ENCODE measurements at places on chromosomes 4 and X.

- DNase-seq, result no peak
These were observed 9.7 kb downstream of the CLCN3 start for GRCh38 chr4:169630069-169630468.

- no peak for DNase-seq
These were observed 309.7 kb downstream of the TENM3 start for GRCh38 chr4:182552948-182553347.

GRCh38 chr4:110109455-110109854, 89.0 kb downstream of the ELOVL6 start:
- no peak for DNase-seq

DNA sequence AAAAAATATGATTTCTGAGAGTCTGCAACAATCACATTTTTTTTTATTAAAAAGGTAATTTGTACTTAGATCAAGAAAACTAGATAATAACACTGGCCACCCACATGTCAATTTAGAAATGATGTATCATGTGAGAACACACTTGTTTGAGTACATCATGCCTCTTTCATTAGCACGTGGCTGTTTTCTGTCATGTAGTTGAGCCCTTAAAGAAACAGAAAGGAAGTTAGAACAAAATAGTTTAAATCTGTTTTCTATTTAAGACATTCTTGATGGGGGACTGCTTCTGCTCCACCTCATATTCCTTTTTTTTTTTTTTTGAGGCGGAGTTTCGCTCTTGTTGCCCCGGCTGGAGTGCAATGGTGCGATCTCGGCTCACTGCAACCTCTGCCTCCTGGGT, 207.5 kb downstream of the NSUN7 start:
- no peak for DNase-seq

GRCh38 chr4:155759372-155760252, 791 bp downstream of the GUCY1B1 start:
- peak; percentile 44 for DNase-seq

DNA sequence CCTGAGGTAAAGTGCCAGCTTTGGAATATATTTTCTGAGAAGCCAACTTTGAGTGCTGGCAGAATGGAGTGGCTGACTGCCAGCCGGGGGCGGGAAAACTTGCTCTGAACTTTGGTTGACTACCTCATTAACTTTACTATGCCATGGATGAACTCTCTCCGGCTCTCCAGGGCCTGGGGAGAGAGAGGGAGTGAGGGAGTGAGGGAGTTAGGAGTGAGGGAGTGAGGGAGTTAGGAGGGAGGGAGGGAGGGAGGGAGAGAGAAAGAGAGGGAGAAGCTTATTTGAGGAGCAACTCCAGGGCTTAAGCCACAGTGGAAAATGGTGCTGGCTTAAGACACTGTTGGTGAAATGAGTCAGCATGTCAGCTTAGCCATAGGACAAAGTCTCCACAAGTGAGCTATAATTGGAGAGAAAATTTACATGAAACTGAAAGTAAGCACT, 280.9 kb upstream of the RPS6KA3 start:
- DNase-seq, result peak; percentile 58

DNA sequence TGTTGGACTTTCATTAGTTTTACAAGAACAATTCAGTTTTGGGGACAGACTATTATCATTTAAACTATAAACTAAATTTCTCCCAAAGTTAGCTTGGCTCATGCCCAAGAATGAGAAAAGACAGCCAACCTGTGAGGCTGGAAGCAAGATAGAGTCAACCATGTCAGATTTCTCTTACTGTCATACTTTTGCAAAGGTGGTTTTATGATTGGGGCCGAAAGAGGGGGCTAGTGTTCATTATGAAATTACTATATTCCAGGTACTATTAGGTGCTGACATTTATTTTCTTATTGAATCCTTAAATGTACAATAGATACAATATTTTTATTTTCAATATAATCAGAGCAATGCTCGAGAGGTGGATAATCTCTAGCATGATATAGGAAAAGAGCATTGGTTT, 30.6 kb downstream of the HERC6 start:
- DNase-seq, result no peak

DNA sequence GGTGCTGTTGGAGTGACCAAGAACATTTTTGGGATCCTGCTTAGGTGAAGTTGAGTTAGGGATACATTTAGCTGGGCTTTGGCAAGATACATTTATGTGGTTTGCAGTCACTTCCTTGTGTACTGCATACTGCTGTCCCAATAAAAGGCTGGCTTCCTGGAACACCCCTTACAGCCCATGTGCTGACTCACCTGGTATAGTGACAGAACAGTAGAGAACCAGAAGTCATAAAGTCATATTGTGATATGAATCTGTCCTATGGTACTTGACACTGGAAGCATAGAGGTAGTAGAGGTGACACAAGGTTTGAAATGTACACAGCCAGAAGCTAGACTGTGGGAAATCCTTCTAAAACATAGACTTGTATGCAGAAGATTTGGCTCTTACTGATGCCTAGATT, 55.3 kb upstream of the SLC25A43 start:
- no peak for DNase-seq

GRCh38 chr4:114378305-114378903, 220.2 kb upstream of the UGT8 start:
- peak; percentile 63 for DNase-seq

GRCh38 chrX:42772874-42773273, 5.1 kb downstream of the PPP1R2C start:
- no peak for DNase-seq

DNA sequence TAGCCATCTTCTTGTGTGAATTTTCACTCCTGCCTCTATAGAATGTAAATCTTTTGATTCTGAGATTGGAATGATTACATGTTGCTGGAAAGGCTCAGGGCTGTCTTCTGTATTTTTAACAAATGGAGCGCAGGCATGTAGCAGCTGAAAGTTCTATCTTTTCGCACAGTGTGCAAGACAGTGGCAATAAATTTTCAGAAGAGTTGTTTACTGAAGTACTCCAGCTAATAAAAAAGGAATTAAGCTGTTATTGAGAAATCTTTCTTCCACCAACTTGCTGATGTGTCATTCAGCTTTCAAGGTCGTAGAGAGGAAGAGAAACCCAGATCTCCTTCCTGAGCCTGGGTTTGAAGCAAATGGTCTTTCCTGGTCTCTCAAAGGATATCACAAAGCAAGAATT, 122.0 kb upstream of the PUDP start:
- DNase-seq, result no peak

GRCh38 chrX:39616098-39616729, 481.5 kb downstream of the BCOR start:
- DNase-seq, result no peak

- DNase-seq, result no peak
These were observed 144.8 kb downstream of the SHROOM3 start for GRCh38 chr4:76579596-76580375.

- DNase-seq, result no peak
These were observed 277.6 kb downstream of the BCOR start for GRCh38 chrX:39819921-39820849.

GRCh38 chrX:67044029-67044653, 405.3 kb upstream of the EDA2R start:
- no peak for DNase-seq

DNA sequence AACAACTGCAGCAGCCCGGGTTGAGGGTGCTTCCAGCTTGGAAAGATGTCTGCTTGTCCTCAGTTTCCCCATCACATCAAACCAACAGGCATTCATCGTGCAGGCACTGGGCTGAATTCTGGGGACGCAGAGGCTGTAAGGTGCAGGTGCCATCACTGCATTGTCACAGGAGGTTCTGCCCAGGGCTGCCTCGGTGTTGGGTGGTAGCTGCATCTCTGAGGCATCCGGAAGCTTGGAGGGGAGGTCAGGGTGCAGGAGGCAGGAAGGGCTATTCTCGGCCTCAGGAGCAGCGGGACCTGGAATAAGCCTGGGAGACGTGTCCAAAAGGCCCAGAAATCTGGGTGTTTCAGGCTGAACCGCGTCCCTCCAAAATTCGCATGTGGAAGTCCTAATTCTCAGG, 134.6 kb downstream of the HMX1 start:
- no peak for DNase-seq

GRCh38 chrX:28581522-28581921, 5.7 kb upstream of the IL1RAPL1 start:
- DNase-seq, result no peak

GRCh38 chrX:133660281-133660680, 245.0 kb upstream of the GPC4 start:
- peak; percentile 32 for DNase-seq

DNA sequence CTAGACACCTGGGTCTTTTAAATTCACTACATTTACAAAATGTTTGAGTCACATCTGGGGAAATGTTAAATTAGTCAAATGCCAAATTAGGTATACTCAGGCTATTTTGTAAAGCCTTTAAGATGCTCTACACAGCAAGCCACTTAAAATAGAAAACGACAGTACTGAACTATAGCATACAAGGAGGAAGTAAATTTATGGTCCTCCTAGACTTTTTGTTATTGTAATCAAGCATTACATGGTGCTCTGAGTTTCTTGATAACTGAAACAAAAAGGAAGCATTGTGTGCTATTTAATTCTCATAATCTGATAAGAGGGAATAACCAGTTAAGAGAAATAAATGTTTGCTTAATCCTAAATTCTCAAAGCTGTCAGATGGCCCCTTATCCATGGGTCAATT, 46.2 kb downstream of the SLC9A7 start:
- DNase-seq, result no peak

DNA sequence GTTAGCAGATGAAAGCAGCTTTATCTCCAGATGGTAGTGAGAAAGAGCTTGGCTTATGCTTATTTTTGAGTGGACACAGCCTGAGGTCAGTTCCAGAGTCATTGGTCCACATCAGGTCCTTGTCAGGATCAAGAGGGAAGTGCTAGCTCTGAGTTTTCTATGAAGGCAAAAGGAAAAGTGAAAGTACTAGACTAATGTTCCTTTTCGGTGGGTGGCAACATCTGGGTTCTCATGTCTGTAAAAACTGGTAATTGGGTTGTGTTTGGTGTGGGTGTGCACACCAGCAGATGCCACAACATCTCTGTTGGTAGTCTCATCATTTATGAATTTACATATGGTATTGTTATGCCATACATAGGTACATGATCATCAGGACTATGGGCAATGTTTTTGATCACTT, 210.5 kb downstream of the PWWP3B start:
- DNase-seq, result peak; percentile 3

DNA sequence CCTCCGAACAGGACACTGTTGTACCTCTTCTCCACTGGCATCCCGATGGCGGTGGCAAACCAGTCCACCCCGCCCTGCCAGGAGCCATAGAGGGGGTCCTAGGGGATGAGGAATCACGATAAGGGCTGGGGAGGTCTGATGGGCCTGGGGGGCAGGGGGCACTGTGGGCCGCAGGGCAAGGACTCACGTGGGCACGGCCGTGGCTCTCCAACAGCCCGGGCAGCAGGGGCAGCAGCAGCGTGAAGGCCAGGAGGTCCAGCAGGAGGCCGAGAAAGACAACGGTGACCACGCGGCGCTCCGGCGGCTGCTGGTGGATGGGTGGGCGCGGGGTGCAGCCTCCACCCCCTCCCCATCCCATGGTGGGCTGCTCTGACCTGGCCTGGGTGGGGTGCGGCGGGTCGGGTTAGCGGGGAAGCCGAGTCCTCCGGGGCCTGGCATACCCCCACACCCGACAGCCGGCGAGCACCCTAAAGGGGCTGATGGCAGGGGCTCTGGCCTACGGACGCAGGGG, 29.6 kb downstream of the NOP14 start:
- no peak for DNase-seq

- DNase-seq, result peak; percentile 41
These were observed 138.0 kb downstream of the RBMX2 start for GRCh38 chrX:130539721-130540321.

- no peak for DNase-seq
These were observed 359.1 kb downstream of the SPRY1 start for GRCh38 chr4:123755655-123756054.

DNA sequence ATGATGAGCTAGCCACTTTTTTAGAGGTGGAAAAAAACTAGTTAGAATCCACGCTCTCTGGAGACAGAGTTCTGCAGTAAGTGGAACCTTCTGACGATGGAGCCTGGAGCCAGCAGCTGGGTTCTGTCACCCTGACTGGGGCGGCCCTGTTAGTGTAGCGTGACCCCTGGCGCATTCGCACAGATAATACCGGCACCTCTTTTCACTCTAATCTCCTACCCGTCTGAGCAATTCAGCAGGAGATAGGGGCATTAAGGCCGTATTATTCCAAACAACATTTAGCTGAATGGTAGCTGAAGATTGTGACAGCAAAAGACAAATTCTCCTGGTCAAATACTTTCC, 292.6 kb downstream of the FBXO8 start:
- DNase-seq, result no peak

DNA sequence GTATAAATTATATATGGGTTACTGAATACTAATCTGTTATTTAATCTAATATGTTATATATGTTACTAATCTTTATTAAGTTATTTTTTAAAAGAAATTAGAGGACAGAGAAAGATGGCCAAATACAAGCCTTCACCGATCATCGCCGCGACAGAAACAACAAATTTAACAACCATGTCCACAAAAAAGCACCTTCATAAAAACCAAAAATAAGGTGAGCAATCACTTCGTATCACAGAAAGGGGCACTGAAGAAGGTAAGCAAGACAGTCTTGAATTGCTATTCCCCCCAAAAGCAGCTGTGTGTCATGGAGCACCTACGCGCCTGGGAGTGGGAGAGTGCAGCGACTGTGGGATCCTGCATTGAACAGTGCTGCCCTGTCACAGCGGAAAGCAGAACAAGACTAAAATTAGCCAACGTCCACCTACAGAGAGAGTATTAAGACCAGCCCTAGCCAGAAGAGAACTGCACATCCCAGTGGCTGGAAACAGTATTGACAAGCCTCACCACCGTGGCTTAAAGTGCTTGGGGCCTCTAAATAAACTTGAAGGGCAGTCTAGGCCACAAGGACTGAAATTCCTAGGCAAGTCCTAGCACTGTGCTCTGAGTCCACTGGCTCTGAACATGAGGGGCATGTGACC, 38.5 kb downstream of the LRBA start:
- DNase-seq, result no peak

GRCh38 chr4:88792268-88792781, 94.7 kb upstream of the NAP1L5 start:
- peak; percentile 26 for DNase-seq
